ENCODE measurements at places on chromosomes 12 and 14. TPM values are rescaled to one million over a fixed set of nuclear protein-coding genes. Genes with fewer than 3 reads are reported as not detected.

The GATC gene
- 32.4 TPM for polyA plus RNA-seq

The PRKD1 gene
- 7.7 TPM for polyA plus RNA-seq

The CAPRIN2 gene
- polyA plus RNA-seq: 20.1 TPM

The CCDC91 gene
- polyA plus RNA-seq: 15.8 TPM

The LRIG3 gene
- polyA plus RNA-seq: 26.3 TPM

The PAWR gene
- 26.4 TPM for polyA plus RNA-seq

The RD3L gene
- polyA plus RNA-seq: not detected

The P2RX2 gene
- not detected for polyA plus RNA-seq

The STXBP6 gene
- 2.2 TPM for polyA plus RNA-seq

The RIC8B gene
- polyA plus RNA-seq: 6.9 TPM
